ENCODE measurements at places on chromosomes 4 and X.

GRCh38 chr4:134622199-134622598, 420.6 kb upstream of the PABPC4L start:
- DNase-seq, result no peak

GRCh38 chr4:120839334-120839973, 83.1 kb downstream of the PRDM5 start:
- DNase-seq, result no peak

DNA sequence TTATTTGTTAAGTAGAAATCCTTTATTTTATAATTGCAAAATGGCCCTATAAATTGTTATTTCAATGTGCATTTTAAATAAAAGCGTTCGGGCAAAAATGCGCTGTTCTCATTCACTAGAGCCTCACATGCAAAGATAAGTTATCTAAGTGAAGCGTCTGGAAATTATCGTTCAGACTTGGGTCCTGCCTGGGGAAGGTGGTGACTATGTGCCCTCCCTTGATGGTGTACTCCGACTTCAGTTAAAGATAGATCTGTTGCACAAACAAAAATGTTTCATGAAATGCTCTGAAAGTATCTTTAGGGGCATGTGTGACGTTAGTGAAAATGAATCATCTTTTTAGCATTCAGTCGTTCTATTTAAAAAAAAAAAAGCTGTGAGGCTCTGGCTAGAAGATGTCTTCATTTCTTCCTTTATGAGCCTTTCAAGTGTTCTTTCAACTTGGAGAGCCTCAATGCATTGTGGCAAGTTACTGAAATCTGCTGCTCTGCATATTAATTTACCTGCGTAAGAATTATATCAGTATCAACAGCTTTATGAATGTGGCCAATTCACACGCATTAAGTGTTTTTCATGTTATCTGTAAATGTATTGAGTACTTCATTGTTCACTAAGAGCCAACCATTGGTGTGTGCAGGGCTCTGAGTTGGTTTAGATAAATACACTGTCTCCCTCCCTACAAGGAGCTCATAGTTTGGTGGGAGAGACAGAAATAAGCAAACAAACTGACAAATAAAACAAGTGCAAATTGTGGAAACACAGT, 83.0 kb downstream of the AFF1 start:
- DNase-seq, result no peak

GRCh38 chr4:113026556-113026955, 22.9 kb upstream of the ANK2 start:
- DNase-seq, result no peak

DNA sequence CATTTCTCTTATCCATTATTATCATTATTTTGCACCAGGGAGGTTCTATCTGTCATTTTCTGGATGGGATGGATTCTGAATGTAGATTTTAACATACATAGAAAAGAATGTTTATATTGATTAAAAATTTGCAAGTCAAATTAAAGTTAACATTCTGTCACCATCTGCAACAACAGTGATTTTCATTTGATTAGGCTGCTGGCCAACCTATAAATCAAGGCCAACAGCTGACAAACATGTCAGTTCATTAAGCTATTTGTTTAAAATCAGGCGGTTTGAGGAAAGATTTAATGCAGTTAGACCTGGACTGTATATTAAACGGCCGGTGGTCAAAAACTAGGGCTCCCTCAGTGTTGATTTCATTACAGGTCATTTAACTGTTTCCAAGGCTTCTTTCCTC, 109.5 kb upstream of the CBR4 start:
- DNase-seq, result no peak

DNA sequence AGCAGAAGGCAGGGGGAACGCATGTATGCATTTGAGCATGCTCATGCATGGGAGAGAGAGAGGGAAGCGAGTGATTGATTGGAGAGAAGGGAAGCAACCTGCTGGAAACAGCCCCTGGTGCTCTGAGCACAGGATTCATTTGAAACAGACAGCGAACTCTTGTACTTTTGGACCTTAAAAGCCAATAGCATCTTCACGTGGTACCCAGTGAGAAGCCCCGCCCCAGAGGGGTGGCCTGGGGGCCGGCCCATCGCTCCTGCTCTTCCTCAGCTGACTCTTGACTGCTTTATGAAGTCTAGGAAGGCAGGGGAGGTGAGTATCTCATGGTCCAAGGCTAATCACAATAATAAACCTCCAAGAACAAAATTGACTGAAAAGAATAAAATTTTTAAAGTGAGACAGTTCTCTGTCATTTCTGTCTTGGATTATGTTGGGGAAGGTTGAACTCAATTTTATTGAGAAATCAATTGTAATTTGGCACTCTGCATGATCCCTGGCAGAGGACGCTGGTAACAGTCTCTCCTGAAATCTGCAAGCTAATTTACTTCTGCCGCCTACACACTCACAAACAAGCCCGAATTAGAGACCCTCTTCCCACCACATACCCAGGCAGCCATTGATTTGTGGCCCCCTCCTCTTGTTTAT, 168.2 kb upstream of the PPARGC1A start:
- no peak for DNase-seq

DNA sequence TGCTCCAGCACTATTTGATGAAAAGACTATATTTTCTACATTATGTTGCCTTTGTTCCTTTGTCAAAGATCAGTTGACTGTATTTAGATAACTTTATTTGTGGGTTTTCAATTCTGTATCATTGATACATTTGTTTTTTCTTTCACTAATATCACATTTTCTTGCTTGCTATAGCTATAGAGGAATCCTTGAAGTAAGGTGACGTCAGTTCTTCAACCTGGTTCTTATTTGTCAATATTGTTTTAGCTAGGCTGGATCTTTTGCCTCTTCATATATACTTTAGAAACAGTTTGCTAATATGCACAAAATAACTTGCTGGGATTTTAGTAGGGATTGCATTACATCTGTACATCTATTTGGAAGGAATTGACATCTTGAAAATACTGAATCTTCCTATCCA, 21.0 kb downstream of the TECRL start:
- no peak for DNase-seq

GRCh38 chrX:136961594-136962135, 72.1 kb downstream of the GPR101 start:
- no peak for DNase-seq

GRCh38 chrX:56728752-56729151, 291 bp upstream of the NBDY start:
- DNase-seq, result no peak

GRCh38 chrX:40265936-40266335, 168.2 kb upstream of the BCOR start:
- DNase-seq, result no peak

GRCh38 chr4:146511381-146511780, 10.4 kb downstream of the SLC10A7 start:
- no peak for DNase-seq

- DNase-seq, result no peak
Observed at GRCh38 chr4:884259-884658, 47.9 kb downstream of the GAK start.

GRCh38 chr4:113070755-113071154, 21.3 kb downstream of the ANK2 start:
- DNase-seq, result no peak

DNA sequence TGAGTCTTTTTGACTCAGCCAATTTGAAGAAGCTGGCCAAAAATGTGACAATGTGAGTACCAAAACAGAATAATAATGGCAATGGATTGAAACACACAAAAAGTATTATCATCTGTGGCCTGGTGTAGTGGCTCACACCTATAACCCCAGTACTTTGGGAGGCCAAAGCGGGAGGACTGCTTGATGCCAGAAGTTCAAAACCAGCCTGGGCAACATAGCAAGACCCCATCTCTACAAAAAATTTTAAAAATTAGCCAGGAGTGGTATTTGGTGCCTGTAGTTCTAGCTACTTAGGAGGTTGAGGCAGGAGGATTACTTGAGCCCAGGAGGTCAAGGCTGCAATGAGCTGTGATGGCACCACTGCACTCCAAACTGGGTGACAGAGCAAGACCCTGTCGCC, 41.5 kb downstream of the PLK4 start:
- no peak for DNase-seq

DNA sequence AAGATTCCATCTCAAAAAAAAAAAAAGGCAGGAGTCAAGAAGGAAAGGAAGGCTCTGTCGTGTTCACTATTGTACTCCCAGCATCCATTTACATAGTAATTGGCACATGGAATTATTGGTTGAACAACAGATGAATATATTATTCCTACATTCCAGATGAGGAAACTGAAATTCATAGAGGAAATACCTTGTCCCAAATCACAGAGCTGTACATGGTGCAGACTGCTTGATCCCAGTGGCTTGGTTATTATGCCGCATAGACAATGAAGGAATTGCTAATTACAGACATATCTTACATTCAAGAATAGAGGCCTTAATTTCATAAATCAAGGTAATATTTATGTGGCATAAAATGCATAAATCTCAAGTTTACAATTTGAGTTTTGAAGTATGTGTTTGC, 63.6 kb downstream of the LDB2 start:
- no peak for DNase-seq

DNA sequence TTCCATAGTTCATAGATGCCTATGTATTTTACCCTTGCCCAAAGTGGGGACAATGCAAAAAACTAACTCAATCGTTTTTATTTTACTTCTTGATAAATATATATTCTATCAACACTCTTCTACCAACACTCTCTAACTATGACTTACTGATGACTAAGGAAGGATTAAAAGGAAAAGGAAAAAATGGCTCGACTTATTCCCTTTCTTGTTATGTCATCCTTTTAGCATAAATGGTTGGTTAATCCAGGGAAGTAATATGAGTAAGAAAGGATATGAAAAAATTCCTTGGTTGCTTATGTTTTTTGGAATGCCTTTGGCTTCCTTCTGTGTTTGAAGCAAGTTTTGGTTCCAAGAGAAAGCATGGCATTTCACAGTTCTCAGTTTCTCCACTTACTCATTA, 1087.1 kb downstream of the C4orf33 start:
- DNase-seq, result no peak

GRCh38 chrX:69028006-69028760, 137.1 kb downstream of the PJA1 start:
- DNase-seq, result no peak

DNA sequence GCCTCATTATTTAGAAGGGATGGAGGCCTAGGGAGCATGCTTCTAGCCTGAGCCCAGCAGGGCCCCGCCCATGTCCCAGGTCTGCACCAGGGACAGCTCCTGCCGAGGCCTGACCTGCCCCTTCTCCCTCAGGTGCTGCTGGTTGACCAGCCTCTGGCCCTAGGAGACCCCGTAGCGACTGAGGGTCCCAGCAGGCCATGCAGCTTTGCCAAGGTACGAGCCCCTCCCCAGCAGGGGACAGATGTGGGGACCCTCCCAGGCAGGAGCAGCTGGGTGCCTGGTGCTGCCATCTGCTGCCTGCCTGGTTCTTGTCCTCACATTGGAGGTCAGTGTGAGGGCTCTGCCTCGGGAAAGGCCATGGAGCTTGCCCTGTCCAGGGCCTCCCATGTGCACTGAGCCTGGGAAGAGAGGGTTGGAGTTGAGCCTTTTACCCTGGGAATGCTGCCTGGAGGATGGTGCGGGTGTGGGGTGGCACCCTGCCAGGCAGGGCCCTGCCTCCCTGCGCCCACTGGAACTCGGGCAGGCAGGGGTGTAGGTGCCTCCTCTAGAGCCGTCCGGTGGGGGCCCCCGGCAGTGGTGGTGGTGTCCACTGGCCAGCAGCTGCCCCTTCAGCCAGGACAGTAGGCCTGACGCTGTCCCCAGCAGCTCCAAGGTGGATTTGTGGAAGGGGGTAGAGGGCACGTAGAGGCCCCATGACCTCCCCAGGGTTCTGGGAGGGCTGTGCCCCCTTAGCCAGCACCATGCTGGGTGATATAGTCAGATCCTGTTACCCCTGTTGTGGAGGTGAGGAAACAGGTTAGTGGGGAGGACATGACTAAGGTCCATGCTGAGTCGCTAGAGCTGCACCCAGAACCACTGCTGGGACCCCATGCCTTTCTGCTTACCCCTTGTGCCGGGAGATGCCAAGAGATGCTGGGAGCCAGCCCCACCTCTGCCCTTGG, 2.2 kb upstream of the MSANTD1 start:
- no peak for DNase-seq

DNA sequence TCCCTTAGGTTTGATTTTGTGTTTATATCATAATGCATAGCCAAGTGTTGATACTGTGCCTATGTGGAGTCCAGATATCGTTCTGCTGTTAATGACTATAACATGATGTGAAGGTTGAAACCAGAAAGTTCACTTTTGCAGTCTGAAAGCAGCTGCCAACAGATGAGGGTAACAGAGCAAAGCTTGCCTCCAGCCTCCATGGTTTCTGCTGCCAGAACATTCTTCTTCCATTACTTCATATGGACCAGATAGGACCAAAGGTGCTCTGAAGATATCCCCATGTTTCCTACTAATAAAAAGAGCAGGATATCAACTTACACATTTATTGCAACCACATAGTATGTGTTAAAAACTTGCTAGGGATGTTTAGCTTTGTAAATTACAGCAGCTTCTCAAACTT, 394.1 kb downstream of the SPRY1 start:
- DNase-seq, result no peak

GRCh38 chr4:126431049-126431448, 1116.3 kb downstream of the FAT4 start:
- DNase-seq, result no peak

DNA sequence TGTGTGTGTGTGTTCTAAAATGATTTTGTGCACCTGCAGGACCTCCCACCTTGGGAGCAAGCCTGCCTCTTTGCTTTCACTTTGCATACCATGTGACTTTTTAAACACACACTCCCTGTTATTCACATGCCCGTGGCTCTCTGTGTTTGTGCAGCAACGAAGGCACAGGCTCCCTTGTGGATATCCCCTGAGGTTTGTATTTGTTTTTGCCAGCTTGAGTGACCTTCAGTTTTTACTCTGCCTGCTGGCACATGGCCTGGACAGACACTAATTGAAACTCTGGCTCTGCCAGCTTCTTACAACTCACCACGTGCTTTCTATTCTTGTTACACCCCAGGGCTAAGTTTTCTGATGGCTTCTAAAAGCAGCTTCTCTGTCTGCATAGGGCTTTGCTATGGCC, 885.8 kb downstream of the SH3BGRL start:
- peak; percentile 2 for DNase-seq

GRCh38 chrX:47218920-47219815, 687 bp downstream of the CDK16 start:
- DNase-seq, result no peak

GRCh38 chr4:146095091-146095690, 80.3 kb upstream of the LSM6 start:
- DNase-seq, result no peak

- DNase-seq, result no peak
Observed at GRCh38 chr4:185143601-185143969, 519 bp downstream of the SLC25A4 start.

DNA sequence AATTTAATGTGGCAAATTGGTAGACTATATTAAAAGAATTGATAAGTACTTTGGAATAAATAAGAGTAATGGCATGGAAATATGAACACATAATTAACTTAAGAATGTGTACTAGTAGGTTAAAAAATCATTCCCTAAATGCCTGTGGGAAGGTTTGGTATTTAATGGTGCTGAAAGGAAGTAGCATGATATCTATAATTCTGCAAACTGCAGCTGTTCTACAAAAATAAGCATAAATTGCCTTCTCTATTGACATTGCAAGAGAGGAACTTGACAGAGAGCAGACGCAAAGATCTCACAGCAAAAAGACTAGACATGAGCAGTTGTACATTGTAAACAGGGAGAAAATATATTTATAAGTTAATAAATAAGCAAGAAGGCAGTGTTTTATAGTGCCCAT, 752.5 kb upstream of the PCDH10 start:
- DNase-seq, result no peak
